ENCODE measurements at places on chromosomes 16 and 17.

GRCh38 chr16:11232852-11233726 lies 22.9 kb downstream of the SOCS1 start:
- DNase-seq: no peak

GRCh38 chr17:73281928-73282327 lies 20.2 kb upstream of the CPSF4L start:
- DNase-seq: no peak

DNA sequence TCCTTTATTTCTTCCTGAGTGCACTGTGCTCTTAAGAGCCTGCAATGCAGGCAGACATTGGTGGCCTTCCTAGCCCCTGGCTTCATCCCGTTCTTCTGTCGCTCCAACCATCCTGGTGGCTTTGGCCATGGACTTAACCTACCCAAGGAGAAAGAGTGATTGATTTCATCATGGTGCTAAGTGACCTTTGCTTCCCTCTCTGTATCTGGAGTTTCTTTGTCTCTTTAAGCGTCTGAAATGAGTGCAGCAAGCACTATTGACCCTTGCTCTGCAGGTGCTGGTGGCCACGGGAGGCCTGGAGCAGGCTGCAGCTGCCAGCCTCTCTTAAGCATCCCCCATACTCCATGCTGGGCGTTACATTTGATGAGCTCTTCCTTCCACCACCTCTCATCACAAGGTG lies 60.5 kb downstream of the RAP1GAP2 start:
- DNase-seq: no peak

GRCh38 chr16:80989801-80990200 lies 16.9 kb downstream of the CMC2 start:
- no peak for DNase-seq

GRCh38 chr16:51055434-51055833 lies 95.6 kb downstream of the SALL1 start:
- DNase-seq: no peak

DNA sequence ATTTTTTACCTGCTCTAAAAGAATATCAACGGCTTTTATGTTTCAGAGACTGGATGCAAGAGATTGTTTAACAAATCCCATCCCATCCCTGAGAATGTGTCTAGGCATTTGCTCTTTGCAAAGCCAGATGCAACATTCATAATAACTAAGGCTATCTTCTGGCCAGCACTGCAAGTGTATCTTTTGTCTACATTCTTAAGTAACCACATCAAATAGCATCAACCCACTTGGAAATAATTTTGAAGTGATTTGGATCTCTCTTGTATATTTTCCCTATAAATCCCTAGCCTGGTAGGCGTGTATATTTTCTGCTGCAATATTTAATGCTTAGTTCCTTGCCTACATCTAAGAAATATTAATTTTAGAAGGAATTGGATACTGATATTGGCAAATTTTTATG lies 64.3 kb downstream of the PIGL start:
- no peak for DNase-seq

GRCh38 chr16:15542734-15543347 lies 100.1 kb downstream of the MARF1 start:
- no peak for DNase-seq
